Activated T-cell treated with anti-CD3 and anti-CD28 coated beads, Interleukin-2, amount 50 U/mL, for 72 hours (primary cell): ENCODE measurements at places on chromosomes 3 and 15. TPM values are rescaled to one million over a fixed set of nuclear protein-coding genes. Genes with fewer than 3 reads are reported as not detected.

The FETUB gene
- not detected for total RNA-seq

The SI gene
- not detected for total RNA-seq

The GP9 gene
- total RNA-seq = not detected

The NECTIN3 gene
- total RNA-seq = 5.8 TPM

The GLDN gene
- not detected for total RNA-seq

The ETV5 gene
- total RNA-seq = 2.9 TPM

The C3orf49 gene
- total RNA-seq = not detected

The ITGA11 gene
- total RNA-seq = 1.6 TPM

The IQCH gene
- total RNA-seq = 3.7 TPM

The SLC22A14 gene
- 0.14 TPM for total RNA-seq

The PCSK6 gene
- 0.51 TPM for total RNA-seq

The CD200 gene
- 27.4 TPM for total RNA-seq

The RUBCN gene
- total RNA-seq = 33.9 TPM

The ACP3 gene
- total RNA-seq = not detected

The LSAMP gene
- not detected for total RNA-seq

The SNX22 gene
- total RNA-seq = 0.60 TPM

The DUOX2 gene
- total RNA-seq = 0.31 TPM

The CD200R1 gene
- total RNA-seq = 1.4 TPM

The SERINC4 gene
- total RNA-seq = 0.23 TPM

The POPDC2 gene
- total RNA-seq = 7.2 TPM

The POLR2M gene
- total RNA-seq = 67.1 TPM

The MORF4L1 gene
- 170 TPM for total RNA-seq

The SORD gene
- total RNA-seq = 10.0 TPM

The FBXO40 gene
- total RNA-seq = not detected

The HLTF gene
- 28.0 TPM for total RNA-seq

The NOX5 gene
- not detected for total RNA-seq

The PARP6 gene
- 108 TPM for total RNA-seq

The CLDN16 gene
- not detected for total RNA-seq

The PPARG gene
- total RNA-seq = 1.4 TPM

The TYRO3 gene
- total RNA-seq = 2.2 TPM

The VGLL3 gene
- total RNA-seq = not detected

The C3orf20 gene
- total RNA-seq = 0.51 TPM
